DMS79 (cell line): ENCODE measurements at places on chromosomes 6 and 20.

GRCh38 chr6:155154158-155154830 lies 109.5 kb upstream of the CLDN20 start:
- peak; percentile 61 for DNase-seq

GRCh38 chr6:85008296-85009009 lies 244.1 kb upstream of the TBX18 start:
- DNase-seq, result no peak

DNA sequence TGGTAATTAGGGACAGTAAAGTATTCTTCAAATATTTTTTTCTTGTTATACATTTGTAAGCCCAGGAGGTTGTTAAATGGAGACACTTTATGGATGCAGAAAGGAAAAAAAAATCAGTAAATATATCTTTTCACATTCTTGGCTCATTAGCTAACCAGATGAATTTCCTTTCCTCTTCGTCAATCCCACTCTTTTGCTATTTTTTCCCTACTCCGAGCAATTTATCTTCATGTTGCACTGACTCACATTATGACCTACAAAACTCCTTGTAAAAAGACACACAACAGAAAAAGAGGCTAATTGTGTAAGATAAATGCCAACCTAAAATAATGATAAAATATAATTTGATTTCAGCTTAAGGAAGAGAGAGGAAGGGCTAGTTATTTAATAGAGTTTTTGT lies 472.9 kb upstream of the ZNF337 start:
- no peak for DNase-seq

DNA sequence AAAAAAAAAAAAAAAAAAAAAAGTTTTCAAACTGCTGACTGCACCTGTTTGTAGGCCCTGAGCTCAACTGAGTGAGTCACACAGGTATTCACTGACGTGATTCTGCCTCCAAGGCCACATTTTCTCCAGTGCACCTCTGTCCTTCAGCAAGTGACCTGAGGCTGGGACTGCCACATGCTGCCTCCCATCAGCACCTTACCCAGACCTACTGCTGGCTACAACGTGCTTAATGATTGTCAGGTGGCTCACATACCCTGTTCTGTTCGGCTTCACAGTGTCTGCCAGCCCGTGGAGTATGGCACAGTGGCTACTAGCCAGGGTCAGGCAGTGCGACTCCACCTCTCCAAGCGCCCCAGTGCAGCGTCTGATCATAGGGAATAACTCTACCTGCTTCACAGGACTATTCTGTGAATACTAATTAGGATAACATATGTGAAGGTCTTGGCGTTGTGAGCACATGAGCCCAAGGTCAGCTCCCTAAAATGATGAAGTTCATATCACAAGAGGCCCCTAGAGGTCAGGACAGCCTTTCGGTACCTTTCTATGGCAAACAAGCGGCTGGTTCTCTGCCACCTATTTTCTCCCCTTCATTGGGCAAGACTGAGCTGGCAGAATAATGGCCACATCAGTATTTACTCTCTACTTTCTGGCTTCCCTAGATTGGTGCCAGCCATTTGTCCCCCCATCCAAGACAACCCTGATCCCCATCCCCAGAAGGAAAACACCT lies 28.1 kb downstream of the RIPOR3 start:
- DNase-seq, result no peak
